Left lobe of liver (tissue), 2 donors: ENCODE measurements at places on chromosomes 3 and 15. TPM values are rescaled to one million over a fixed set of nuclear protein-coding genes. Genes with fewer than 3 reads are reported as not detected.

CELSR3 gene
- 0.45 TPM for total RNA-seq

MYO5C gene
- total RNA-seq, result 6.3 TPM

DNA sequence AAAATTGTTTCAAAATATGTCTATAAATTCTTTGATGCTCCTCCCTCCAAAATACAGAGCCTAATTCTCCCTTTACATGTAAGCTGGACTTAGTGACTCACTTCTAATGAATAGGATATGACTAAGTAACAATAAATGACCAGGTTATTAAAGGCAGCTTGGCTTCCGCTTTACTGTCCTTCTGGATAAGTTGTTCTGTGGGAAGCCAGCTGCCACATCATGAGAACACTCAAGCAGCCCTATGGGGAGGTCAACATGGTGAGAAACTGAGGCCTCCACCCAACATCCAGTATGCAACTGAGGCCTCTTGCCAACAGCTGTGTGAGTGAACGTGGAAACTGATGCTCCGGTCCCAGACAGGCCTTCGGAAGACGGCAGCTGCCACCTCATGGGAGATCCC is 247.3 kb upstream of the CHRM5 start:
- DNase-seq, result no peak

DNA sequence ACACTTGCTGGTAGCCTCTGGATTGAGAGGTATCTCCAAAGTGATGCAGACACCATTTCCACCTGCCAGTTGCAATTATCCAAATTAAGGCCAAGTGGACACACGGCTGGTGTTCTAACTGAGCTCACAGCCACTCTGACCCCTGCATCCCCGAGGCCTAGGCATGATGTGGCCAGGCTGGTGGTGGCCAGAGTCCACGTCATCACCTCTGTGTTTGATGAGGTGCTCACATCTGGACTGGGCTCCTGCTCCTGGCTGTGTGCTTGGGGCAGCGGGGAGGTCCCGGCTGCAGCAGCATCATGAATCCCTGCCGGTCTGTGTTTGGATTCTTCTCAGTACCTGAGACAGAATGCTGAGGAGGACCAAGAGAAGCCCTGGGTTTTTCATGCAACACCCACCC is 4.9 kb downstream of the OXTR start:
- DNase-seq, result no peak

KLHL40 gene
- total RNA-seq, result not detected

C3orf49 gene
- not detected for total RNA-seq

DNA sequence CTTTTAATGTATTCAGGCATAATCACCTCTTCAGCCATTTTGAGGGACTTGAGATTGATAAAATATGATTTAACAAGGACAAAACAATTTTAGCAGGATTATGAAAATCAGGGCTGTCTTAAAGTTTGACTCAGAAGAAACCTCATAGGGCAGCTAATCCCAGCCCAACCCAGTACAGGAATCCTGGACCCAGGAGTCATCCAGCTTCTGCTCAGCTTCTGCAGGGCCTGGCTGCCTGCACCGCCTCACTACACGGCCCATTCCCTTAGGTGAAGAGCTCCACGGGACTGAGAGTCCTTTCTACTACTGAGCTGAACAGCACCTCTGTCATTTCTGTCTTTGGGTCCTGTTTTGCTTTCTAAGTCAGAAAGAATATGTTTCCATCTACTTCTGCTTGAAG is 37.5 kb downstream of the ARHGAP31 start:
- no peak for DNase-seq

GRCh38 chr3:72391659-72392058 is 456.6 kb downstream of the SHQ1 start:
- DNase-seq, result no peak

GRCh38 chr3:46873521-46873920 is 4.0 kb upstream of the PTH1R start:
- DNase-seq, result no peak

CIB1 gene
- total RNA-seq, result 44.1 TPM
